ENCODE measurements at places on chromosomes 3 and 15.
A peak's percentile ranks its signal among the peaks of the same experiment; 100 is the strongest.

GRCh38 chr3:112594856-112595255 is 33.0 kb downstream of the SLC35A5 start:
- DNase-seq, result no peak

DNA sequence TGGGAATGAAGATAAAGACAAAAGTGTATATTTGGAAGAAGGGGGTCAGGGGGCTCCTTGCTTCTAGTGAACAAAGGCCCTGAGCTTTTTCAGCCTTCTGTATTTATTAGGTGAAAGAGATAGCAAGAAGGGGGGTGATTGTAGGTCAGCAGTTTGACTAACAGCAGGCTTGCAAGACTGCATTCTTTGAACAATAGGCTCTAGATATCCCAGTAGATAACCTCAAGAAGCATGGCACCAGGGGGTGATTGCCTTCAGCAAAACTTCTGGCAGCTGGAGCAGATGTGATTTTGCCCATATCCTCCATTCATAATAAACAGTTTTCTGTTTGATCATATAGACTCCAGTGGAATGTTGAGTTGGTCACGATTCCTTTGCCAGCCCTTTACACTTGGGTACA is 31.7 kb upstream of the GOLIM4 start:
- DNase-seq, result no peak

DNA sequence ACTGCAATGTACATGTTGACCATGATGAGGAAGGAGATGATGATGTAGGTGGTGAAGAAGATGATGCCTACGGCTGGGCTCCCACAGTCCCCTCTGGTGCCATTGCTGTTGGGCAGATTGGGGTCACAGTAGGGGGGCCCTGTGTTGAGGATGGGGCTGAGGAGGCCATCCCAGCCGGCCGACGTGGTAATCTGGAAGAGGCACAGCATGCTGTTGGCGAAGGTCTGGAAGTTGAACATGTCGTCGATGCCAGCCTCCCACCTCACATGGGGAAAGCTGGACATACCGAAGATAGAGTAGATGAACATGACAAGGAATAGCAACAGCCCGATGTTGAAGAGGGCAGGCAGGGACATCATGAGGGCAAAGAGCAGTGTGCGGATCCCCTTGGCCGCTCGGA is 48.6 kb upstream of the SCN5A start:
- no peak for DNase-seq

DNA sequence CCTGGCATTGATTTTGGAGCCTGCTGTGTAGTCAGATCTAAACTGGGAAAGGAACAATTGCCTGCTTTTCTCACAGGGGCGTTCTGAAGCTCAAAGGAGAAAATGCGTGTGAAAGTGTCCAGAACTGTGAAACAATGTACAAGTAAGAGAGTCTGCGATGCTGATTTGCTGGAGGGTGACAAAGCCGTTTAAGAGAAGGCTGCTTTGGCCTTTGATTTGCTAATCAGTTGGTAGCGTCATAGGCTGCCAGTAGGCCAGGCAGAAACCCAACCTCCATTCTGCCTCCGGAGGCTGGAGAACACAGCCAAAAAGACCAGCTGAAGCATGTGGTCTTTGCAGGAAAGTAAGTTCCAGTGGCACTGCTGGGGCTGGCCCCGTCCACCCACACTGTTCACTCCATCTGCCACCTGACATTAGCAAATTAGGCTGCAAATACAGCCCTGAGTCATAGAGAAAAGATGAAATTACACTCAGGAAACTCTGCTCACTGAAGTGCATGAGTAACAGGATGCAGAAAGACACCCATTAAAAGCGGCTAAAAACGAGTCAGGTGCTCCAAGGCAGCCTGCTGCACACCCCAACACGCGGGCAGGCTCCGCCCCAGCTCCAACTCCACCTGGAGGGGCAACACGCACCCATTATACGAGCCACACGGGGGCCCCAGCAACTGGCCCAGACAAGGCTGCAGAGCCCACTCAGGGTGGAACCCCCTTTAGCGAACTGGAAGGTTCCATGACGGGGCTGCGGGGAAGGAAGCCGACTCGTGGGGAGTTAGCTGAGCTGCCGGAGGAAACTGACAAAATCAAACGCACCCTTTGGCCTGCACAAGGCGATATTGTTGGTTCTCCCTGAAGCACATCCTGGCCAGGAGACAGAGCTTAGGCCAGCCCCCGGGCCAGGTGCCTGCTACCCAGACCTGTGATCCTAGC is 31.6 kb downstream of the ZDHHC19 start:
- DNase-seq, result peak; percentile 28

- peak; percentile 62 for DNase-seq
Measured at GRCh38 chr3:37945807-37946530, 44.6 kb upstream of the VILL start.

- DNase-seq, result no peak
Measured at GRCh38 chr15:72982714-72983113, 69.5 kb upstream of the NEO1 start.

DNA sequence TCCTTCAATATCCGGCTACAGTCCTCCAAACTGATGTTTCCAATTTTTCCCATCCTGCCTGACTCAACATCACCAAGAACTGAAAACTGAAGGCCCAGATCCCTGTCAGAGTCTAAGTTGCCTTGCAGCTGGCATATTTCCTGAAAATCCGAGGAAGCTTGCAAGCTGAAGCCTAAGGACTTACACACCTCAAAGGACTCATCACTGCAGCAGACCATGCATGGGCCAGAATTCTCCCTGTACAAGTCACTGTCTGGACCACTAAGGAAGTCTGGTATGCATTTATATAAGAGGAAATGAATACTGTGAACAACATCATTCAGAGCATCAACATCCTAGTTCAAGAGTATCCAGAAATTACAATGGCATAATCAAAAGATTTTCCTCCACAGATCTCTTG is 548.8 kb upstream of the MDFIC2 start:
- no peak for DNase-seq

GRCh38 chr15:29097971-29098370 is 171.7 kb downstream of the NSMCE3 start:
- DNase-seq, result no peak

GRCh38 chr15:80185152-80185551 is 32.4 kb downstream of the FAH start:
- DNase-seq, result no peak

DNA sequence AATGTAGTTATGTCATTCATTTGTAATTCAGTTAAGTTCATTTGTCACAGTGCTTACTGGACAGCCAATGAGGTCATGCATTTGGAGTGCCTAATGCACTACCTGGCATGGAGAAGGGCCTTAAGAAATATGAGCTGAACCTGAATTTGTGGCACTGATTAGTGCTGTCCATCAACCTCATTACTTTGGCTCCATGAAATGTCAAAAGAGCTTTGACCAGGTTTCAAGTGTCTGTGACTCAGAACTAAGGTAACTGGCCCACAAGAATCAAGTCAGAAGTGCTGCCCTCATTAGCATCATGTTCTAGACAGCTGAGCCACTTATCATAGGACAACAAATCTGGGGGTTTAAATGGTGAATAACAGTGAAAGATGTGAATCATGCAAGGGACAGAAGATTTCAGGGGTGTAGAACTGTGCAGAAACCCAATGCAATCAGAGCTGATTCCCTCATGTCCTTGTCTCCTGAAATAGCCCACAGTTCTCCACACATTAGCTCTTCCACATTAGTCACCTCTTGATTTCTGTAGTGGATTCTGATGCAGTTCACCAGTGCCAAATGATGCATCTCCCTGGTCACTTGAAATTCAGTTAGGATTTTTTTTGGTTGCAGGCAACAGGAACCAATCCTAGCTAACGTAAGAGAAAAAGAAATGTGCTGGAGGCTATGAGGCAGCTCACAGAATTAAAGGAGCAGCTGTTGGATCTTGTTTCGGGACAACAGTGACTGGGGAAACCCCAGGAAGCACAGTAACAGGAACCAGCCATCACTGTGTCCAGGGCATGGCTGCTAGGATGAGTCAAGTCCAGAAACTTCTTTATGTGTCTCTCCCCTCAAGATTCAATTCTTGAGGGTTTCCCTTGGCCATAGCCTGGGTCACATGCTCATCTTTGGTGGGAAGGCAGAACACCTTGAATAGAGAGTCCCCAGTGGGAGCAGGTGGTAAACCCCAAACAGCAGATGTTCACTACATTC is 38.7 kb downstream of the CHST2 start:
- no peak for DNase-seq

DNA sequence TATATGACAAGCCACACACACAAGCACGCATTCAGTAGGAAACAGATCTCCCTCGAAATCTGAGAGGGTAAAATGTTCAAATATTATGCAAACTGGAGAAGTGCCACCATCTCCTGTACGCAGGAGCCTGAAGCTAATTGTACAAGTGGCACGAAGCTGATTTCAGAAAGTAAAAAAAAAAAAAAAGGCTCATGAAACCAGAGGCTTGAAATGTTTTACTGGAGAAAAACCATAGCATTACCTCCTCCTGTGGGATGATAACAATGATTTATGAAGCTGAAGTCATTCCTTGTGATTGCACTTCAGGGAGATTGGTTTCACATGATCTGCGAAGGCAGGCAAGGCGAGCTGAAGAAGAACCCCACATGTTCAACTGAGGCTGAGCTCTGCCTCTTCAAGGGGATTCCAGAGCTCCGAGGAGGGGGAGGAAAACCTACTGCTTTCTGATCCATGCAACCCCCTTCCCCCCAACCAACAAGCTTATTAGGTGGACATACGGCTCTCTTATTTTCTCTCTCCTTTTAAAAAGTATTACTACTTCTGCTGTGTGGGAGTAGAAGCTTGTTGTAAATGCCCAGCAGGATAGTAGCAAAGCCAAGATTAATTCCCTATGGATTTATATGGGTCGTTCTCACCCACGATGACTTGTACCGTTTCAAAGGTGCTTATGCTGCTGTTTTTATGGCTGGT is 101.1 kb downstream of the GREM1 start:
- DNase-seq, result peak; percentile 28

- DNase-seq, result no peak
Measured at GRCh38 chr3:56874269-56874668, 72.5 kb upstream of the ARHGEF3 start.

- peak; percentile 45 for DNase-seq
Measured at GRCh38 chr15:83282776-83283137, 1.7 kb downstream of the BNC1 start.

All from D341Med (cell line).